ENCODE measurements at places on chromosomes 2 and 18.

DNA sequence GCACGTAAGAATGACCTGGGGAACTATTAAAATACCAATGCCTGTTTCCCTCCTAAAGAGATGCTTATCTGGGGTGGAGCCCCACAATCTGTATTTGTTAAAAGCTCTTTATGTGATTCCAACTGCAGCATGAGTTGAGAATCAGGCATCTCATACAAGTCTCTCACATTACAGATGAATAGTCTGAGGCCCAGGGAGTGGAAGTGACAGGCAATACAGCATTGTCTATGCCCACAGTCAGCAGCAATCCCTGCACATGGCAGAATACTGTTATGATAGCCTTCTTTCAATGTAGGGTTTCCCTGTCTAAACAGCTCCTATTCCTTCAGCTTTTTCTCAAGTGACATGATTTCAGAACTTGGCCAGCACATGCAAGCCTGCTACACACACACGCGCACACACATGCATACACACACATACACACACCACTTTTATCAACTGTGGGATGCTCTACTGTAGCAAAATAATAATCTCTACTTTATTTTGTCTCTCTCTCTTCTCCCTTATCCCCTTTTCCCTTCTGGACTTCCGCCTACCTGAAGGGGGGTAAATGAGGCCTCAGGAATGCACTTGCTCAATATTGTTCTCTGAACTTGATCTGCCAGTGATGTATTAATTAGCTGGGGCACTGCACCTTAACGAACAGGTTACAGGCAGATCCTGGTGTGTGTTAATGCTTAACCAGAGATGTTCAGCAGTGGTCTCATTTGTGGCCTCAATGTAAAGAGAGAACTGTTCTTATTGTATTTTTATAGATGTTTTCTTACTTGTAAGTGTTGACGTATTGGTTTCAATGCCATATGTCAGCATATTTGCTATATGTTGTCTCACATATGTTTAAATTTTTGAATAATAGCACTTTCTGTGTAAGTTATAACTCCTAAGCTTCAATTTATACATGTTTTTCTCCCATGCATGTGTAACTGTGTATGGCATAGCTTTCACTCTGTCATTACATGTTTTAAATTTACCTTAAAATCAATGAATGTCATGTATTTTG lies 116.0 kb downstream of the SETBP1 start:
- DNase-seq, result no peak

- DNase-seq, result no peak
These were observed 340 bp downstream of the SLC40A1 start for GRCh38 chr2:189580241-189580651.

DNA sequence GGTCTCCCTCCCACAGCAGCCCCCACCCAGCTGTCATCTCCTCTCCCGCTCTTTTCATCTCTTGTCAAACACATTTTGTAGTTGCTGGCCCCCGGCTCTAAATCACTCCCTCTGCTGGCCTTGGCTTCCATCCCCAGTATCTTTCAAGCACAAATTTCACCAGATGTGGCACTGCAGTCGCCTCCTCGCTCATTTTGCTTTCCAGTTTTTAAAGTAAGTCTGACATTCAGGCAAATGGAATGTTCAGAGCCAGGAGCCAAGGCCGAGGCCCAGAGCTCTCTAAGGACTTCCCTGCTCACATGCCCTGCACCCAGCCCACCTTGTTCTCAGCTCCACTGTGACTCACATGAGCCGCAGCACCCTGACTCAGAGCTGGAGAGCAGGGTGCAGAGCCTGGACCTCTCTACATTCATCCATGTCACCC lies 158.4 kb downstream of the GALNT14 start:
- DNase-seq, result no peak

- DNase-seq, result no peak
These were observed 115.1 kb downstream of the KCNE4 start for GRCh38 chr2:223166983-223167650.

- DNase-seq, result no peak
These were observed 165.7 kb upstream of the BCL2L11 start for GRCh38 chr2:110955045-110955444.

GRCh38 chr18:398935-399630 lies 101.4 kb downstream of the COLEC12 start:
- DNase-seq, result no peak

DNA sequence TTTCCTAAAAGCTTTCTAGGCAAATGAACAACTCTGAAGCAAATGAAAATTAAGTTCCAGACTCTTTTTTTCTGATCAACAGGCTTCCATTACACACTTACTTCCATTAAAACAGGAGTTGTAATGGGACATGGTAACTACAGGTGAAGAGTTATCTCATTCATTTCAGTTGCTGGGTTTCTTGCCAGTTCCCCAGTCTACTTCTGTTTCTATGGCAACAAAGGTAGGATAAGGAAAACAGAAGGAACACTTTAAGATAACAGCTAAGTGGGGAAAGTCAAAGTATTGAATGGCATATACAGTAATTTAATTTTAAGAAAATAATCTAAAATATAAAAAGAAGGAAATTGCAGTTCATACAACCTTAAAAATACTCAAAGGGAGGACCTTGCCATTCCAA lies 25.1 kb downstream of the BAZ2B start:
- no peak for DNase-seq

- no peak for DNase-seq
These were observed 187.4 kb downstream of the TMEM247 start for GRCh38 chr2:46666754-46667153.

DNA sequence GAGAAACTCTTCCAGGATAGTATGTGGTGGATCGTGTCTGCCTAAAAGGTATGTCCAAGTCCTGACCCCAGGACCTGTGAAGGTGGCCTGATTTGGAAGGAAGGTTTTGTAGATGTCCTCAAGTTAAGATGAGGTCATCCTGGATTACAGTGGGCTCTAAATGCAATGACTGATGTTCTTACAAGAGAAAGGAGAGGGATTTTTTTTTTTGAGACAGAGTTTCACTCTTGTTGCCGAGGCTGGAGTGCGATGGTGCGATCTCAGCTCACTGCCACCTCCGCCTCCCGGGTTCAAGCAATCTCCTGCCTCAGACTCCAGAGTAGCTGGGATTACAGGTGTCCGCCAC lies 19.9 kb downstream of the MBP start:
- no peak for DNase-seq

DNA sequence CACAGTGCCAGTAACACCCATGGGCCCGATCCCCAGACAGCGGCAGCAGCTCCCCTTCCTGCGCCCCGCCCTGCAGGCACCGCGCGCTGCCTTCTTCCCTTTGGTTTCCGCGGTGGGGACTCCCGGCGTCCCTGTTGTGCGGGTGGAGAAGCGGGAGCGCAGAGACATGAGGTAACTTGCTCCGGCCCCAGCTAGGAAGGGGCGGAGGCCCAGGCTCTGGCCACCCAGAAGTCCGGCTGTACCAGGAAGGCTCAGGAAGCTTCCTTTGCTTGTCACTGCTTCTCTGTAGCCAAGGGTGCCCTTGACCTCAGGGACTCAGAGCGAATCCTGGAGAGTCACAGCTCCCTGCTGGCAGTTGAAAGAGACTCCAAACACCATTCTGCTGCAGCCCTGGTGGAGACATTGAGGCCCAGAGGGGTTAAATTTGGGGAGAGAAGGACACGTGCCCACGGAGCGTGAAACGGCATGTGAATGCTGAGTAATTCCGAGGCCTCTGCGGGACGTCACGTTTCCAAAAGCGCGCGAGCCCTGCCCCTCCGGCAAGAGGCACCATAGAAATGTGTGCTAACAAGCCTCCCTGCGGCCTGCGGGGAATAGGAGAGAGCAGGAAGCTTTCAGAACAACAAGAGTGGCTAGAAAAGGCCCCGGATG lies 6.7 kb upstream of the ADCY3 start:
- DNase-seq, result no peak

- no peak for DNase-seq
These were observed at the start of gene C2orf66 for GRCh38 chr2:196809260-196809659. Gene C2orf66, minus strand, starts transcription at chr2:196809355. Its CDS starts 19 bp downstream, at chr2:196809336.

DNA sequence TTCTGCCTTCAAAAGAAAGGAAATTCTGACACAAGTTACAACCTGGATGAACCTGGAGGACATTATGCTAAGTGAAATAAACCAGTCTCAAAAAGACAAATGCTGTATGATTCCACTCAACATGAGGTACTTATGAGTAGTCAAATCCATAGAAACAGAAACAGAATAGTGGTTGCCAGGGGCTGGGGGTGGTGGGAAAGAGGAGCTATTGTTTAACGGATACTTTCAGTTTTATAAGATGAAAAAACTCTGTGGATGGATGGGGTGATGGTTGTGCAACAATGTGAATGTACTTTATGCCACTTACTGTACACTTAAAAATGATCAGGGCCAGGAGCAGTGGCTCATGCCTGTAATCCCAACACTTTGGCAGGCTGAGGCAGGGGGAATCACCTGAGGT lies 15.4 kb downstream of the SLC35F5 start:
- DNase-seq, result no peak

GRCh38 chr2:240603846-240604245 lies 17.3 kb downstream of the CAPN10 start:
- DNase-seq, result no peak

GRCh38 chr2:203532957-203533658 lies 2.0 kb downstream of the RAPH1 start:
- no peak for DNase-seq

- DNase-seq, result no peak
These were observed 74.9 kb downstream of the ORC4 start for GRCh38 chr2:147945660-147946059.

DNA sequence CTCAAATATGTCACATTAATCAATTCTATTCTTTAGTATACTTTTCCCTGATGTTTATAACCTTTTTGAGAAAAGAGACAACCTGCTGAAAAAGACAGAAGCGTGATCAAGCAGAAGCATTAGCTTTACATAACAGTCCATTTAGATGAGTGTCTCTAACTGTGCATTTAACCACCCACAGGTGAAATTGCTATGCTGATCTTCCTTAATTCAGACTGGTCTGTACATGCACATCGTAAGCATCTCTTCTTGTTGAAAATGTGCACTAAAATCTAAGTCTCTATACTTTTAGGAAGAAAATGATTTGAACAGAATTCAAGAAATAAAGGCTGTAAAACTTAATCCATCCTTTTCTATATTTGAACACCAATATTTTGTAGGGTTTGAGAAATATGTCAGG lies 794.4 kb upstream of the FSHR start:
- DNase-seq, result no peak

- DNase-seq, result no peak
These were observed 85.5 kb downstream of the SCN1A start for GRCh38 chr2:166042356-166042755.

- no peak for DNase-seq
These were observed 19.2 kb downstream of the RMP24 start for GRCh38 chr18:35991696-35992095.
